ENCODE measurements at places on chromosomes 16 and 17. TPM values are rescaled to one million over a fixed set of nuclear protein-coding genes. Genes with fewer than 3 reads are reported as not detected.

The ATP2C2 gene
- total RNA-seq, result not detected

The NOG gene
- 0.34 TPM for total RNA-seq

The KRT39 gene
- not detected for total RNA-seq

The SSTR5 gene
- total RNA-seq, result not detected

The CLEC18C gene
- not detected for total RNA-seq

The CTRL gene
- total RNA-seq, result 0.85 TPM

The ACSM2A gene
- not detected for total RNA-seq

The RAB37 gene
- 2.4 TPM for total RNA-seq

The PLEKHG4 gene
- total RNA-seq, result 2.4 TPM

The CES4A gene
- total RNA-seq, result 5.7 TPM

The MYH2 gene
- not detected for total RNA-seq

The PRSS8 gene
- total RNA-seq, result not detected

The NETO2 gene
- total RNA-seq, result 0.44 TPM

The NOXO1 gene
- not detected for total RNA-seq

The TBC1D24 gene
- total RNA-seq, result 8.6 TPM

The BIRC5 gene
- total RNA-seq, result 2.9 TPM

The NOTUM gene
- total RNA-seq, result not detected

Data from subcutaneous adipose tissue (tissue), 4 donors.